ENCODE measurements at places on chromosomes 7 and 10.

DNA sequence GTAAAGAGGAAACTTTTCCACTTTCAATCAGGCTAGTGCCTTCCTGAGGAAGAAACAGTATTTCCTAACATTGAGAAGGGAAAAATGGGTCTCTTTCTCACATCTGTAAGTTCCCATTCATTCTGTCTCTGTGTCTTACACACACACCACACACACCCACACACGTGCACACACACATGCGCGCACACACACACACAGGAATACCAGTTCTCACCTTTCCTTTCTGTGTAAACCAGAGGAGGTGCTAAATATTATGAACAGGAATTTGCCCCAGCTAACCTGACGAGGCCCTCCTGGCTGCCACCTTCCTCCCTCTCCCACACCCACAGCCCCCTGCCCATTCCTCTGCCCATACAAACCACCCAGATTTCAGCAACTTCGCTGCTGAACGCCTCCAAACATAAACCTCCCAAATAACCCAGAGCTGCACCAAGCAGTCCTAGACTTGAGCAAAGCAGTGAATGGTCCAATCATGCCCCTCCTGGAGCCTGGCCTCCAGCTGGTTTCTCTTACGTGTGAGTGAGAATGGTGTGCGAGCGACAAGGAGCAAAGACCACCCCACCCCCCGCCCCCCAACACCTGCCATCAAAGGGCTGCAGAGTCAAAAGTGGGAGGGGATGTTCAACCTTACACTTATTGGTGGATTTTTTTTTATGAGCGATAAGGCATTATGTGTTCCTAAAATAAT is 190.5 kb downstream of the HECW1 start:
- DNase-seq, result no peak

GRCh38 chr7:93013446-93014061 is 104.2 kb downstream of the SAMD9 start:
- DNase-seq, result no peak

DNA sequence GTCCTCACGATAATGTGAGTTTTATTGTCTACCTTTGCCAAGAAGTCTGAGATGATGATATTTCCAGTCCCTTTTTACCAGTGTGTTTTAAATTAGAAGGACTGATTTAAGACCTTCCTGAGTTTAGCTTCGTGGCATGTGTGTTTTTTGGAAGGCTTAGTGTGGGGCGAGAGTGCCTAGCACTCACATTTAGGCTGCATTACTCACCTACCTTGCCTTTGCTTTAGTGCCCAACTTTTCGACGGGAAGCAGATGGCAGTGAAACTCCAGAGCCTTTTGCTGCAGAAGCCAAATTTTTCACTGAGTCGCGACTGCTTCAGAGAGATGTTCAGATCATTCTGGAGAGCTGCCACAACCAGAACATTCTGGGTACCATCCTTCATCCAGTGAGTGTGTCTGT is 50.9 kb downstream of the SND1 start:
- DNase-seq, result no peak

- DNase-seq, result no peak
These were observed 37.1 kb downstream of the ELMO1 start for GRCh38 chr7:37411444-37412034.

DNA sequence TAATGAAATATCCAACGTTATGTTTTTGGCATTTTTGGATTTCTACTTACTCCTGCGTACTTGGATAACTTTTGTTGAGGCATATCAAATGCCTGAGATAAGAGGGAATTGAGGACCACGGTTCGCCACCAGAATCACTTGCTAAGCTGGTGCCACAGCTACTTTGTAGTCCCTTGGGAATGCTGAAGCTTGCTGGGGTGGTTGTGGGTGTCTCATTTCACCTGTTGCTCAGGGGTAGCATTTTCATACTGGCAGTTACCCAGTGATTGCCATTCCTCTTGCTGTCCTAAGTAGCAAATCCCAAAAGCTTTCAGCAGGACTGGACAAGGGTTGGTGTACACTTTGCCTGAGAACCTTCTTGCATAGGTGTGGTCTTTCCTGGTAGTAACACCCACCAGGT is 75.2 kb downstream of the CREB5 start:
- DNase-seq, result no peak

DNA sequence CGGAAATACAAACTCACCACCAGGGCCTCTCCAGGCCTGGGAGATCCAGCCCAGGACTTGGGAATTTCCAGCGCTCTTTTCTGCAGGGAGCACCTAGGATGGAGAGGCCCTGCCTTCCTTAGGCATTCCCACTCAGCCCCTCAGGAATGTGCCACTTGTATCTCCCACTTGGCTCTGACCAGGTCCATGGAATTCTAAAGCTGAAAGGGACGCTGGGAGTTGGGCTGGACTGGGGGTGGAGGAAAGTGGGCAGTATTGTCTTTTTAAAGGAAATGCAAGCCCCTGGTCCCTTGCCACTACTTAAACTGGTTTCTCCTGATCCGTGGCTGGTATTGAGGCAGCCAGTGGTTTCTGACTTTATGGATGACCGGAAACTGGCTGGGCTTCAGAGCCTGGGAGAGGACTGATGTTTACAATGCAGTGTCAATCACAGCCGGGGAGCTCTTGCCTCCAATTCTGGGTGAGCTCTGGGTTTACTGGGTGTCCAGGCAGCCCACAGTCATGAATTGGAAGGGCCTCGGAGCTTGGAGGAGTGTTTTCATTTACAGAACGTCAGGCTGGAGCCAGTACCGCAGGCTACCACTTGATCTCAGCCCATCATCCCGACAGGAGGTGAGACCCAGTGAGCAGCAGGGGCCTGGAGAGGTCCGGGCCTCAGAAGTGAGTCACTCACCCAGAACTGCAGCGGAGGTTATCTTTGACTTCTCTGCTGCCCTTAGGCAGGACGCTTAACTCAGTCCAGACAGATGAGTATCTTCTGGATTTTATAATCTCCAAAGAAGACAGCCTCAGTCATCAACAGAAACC is 27.3 kb downstream of the AGAP3 start:
- DNase-seq, result peak; percentile 80

DNA sequence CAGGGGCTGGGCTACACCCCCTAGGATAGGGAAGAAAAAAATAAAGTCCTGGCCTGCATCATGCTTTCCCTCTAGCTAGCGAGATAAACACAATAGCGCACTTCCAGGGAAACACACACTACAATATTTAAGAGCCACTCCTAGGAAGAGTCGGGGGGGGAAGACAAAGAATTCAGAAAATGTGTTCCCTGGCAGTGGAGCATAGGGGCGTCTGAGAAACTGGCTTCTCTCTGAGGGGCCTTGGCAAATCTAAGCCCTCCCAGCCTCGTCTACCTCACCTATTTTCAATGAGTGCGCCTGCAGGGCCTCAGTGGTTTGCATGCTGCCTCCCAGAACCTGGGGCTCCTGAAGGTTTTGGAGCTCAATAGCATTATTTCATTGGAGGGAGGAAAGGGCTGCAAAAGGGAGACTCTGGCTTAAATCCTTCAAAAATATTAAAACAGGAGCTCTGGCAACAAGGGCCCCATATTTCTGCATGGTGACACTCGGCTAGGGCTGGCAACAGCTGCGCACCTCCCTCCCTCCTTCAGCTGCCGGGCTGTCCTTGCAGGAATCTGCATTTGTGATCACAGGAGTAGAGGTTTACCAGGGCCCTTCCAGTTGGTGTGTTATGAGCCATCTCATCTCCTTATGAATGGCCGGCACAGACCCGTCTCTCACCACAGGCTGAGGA is 10.8 kb downstream of the ANXA11 start:
- DNase-seq, result no peak

GRCh38 chr7:150363370-150363769 is 5.3 kb upstream of the REPIN1 start:
- DNase-seq, result no peak

DNA sequence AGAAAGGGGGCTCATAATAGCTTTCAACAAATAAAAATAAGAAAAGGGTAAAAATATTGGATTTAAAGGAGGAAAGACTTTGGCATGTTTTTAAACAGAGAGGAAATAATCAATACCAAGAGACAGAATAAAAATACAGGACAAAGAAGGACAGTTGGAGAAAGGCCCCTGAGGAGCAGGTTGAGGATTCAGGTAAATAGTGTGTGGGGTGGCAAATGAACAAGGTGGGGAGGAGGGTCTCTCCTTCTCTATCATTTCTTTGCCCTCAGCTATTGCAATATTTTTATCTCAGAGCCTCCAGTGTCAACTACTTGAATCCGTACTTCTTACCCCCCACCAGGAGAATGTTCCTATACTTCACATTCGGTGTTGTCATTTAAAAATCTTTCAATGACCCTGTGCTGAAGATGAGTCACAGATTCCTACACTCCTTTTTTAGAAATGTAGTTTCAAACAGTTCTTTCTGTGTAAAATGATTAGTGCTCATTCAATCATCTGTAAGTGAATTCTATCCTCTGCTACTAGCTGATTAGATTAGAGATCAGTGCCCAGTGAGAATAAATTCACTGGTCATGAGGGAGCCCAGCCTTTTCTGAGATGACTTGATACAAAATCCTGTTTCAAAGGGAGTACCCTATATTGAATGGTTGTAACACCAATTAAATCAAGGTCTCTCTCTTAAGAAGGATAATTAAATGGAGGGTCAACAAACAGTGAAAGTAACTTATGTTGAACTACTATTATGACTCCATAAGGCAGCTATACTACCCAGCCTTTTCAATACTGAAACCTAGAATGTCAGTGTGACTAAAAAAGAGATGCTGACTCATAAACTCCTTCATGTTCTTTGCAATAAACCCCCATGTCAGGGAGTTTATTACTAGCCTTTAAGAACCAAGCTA is 50.4 kb upstream of the WNT16 start:
- DNase-seq, result peak; percentile 52
